ENCODE measurements at places on chromosomes 5 and 9.

DNA sequence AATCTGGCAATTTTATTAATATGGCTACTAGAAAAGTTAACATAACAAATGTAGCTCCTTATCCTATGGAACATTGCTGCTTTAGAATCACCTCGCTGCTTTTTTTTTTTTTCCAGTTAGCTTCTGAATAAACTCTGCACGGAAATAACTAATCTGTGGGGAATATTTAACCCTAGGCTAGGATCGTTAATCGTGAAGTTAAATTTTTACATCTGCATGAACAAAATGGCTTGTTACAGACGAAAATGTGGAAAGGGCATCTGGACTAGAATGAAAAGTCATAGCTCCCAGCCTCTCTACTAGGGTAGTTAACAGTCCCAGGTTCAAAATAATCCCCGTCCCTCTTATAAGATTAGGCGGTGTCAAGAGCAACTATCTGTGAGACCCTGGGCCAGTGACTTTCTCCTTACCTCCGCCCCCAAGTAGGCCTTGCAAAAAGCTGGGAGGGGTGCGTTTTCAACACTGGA, 470 bp upstream of the SLC22A5 start:
- no peak for DNase-seq

- no peak for DNase-seq
Measured at GRCh38 chr5:53030893-53031292, 41.7 kb downstream of the ITGA2 start.

DNA sequence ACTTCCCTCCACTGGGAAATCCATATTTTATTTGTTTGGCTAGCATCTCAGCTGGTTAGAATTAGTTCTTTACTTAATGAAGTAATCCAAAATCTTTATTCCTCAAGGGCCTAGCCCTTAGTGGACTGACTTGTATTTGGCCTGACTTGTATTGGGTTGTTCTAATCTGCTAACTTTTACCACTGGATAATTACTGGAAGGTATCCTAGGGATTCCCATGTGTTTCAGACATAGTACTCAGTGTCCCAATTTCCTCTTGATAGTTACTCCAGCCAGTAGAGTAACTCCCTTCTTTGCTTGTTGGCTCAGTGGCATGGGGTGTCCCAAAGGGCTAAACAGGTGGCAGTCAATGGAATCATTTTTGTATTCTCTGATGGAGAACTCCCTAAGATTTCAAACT, 156.0 kb downstream of the DCP2 start:
- no peak for DNase-seq

DNA sequence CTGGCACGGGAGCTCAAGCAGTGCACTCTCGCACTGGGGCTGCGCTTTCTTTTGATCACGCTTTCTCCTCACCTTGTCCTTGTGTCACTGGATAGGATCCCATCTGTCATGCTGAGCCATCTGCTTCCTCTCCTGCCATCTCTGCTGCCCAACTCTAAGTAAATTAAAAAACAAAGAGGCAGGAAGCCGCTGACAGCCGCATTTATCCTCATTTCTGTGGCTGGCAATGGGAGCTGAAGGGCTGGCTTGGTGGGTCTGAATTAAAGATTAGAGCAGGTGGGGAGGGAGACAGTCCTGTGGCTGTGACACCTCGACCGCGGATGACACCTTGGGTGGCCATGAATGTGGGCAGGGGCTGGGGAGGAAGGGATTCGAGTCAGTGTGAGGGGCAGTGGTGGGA, 159.2 kb upstream of the ALDH1B1 start:
- peak; percentile 67 for DNase-seq

DNA sequence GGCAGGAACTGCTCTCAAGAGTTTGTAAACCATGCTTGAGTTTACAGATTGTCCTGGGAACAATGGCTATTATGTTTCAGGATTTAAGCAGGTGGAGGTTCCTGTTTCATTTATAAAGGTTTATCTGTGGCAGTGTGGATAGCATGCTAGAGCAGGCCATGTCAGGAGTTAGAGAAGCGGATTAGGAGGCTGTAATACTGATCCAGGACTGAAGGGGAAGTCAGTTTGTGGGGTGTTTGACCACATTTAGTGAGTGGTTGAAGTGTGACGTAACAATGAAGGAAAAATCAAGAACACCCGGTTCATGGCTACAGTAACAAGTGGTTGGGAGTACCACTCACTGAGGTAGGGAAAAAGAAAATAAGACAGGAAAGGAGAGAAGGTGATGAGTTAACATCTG, 299.0 kb downstream of the TLR4 start:
- no peak for DNase-seq

Data from vagina (tissue), 2 donors.